ENCODE measurements at places on chromosomes 5 and 9.

- no peak for DNase-seq
Observed at GRCh38 chr5:91272858-91273257, 110.3 kb downstream of the ARRDC3 start.

DNA sequence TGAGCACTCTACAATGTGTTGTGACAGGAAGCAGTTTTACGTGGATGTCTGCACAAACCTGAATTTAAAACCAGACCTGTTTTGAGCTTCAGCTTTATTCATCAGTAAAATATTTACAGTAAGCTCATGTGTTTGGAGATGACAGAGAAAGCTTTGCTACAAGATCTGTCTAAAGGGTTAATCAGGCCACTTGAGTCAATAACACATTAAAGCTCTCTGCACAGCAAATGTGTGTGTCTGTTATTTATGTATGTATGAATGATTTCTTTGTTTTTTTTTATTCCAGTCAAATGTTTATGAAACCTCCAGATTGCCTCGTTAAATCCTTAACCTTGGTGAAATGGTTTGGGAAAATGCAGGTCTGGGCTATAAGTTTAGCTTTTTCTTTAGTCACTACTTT, 77.3 kb upstream of the SREK1 start:
- no peak for DNase-seq

DNA sequence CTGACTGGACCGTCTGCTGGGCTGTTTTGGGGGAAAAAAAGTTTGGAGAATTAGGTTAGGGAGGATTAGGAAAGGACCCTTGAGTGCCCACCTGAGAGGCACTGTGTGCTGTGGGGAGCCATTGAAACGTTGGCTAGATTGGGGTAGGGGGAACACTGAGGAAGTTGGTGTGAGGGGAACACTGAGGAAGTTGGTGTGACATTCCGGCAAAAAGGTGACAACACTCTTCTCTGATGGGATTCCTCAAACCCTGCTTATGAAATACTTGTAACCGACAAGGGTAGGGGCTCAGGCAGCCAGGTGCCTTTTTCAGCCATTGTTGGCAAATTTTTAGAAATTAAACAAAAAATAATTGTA, 1.0 kb downstream of the CYSTM1 start:
- DNase-seq, result no peak

DNA sequence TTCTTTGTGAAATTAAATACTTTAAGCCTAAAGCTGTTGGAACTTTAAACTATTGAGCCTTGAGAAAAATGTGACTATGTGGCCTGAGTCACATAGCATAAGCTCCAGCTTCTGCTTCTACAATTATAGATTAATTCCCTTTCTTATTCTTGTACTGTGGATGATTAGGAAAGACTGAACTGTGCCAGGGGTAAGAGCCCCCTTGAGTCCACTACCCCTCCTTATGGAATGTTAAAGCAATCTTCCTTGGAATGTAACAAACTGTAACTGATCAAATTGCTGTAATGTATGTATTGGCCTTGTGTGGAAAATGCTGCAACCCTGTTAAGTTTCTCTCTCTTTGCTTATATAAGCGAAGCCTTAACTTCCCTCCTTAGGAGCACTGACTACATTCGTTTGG, 273.2 kb downstream of the FAM170A start:
- DNase-seq, result no peak

- no peak for DNase-seq
Observed at GRCh38 chr9:114098021-114098935, 814 bp downstream of the KIF12 start.

DNA sequence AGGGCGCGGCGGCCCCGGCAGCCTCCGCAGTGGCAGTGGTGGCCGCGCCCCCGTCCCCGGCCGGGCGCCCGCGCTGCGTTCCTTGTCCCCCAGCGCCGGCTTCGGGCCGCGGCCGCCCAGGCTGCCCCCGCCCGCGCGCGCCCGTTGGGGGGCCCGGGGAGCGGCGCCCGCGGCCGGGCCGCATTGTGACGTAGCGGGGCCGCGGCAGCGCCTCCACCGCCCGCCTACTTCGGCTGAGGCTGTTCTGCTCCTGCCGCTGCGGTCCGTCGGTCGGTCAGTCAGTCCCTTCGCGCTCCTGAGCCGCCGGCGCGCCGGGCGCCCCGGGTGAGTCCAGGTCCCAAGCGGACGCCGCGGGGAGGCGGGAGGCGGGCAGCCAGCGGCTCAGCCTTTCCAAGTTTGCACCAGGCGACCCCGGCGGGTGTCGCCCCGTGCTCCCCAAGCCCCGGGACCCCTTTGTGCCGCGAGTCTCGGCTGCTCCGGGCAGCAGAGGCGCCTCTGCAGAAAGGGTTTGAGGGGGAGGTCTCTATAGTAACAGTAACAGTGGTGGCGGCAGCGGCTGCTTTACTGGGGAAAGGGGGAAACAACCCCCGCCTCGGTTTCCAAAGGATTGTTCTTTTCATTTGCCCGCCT, at the start of gene SNCAIP:
Gene SNCAIP, plus strand, starts transcription at position 277 of the 630 bp plus-strand sequence. CDS start 78,898 bp downstream, outside the sequence.
- DNase-seq, result no peak

DNA sequence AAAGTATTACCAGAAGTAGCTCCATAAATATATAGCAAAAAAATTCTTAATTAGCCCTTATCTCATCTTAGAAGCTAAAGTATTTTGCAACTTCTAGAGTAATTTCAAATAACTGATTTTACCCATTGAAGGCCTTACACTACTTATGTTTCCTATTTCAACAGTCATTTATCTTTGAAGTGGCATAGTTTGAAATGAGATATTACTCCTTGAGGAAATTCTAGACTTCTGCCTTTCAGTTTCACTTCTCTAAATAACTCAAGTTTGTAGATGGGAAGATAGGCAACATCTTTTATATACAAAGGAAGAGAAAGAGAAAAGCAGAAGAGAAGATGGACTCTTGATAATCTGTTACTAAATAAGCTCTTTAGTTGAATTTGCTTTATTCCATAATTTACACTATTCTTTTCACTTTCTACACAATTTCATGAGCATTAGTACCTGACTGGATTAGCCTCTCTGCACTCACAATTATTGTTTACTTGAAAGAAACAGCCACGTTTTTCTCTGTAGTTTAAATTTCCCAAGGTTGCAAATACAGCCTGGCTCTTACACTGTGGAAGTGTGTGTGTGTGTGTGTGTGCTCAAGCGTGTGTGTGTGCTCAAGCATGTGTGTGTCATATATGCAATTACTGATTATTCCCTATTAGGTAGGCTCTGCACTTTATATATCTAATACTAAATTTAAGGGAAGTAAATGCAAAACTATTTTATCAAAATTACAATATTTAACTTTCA, 60.6 kb upstream of the EMB start:
- no peak for DNase-seq

DNA sequence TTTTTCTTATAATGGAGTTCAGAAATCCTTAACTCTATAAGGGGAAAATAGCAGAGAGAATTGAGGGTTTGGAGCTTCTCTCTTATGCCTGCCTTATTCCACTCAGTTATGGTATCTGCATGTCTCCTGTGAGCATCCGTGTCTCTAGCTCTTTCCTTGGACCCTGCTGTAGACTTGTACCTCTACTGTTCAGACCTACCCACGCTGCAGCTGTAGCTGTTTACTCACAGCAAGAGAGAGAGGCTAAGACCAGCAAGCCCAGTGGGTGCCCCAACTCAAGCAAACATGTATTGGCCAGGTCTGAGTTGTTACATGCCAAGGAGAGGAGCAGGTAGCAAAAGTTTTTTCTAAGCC, 7.1 kb upstream of the PCSK1 start:
- no peak for DNase-seq

GRCh38 chr5:10199692-10200091, 50.0 kb downstream of the ATPSCKMT start:
- DNase-seq, result peak; percentile 28

GRCh38 chr9:38018958-38019602, 49.9 kb downstream of the SHB start:
- DNase-seq, result no peak

DNA sequence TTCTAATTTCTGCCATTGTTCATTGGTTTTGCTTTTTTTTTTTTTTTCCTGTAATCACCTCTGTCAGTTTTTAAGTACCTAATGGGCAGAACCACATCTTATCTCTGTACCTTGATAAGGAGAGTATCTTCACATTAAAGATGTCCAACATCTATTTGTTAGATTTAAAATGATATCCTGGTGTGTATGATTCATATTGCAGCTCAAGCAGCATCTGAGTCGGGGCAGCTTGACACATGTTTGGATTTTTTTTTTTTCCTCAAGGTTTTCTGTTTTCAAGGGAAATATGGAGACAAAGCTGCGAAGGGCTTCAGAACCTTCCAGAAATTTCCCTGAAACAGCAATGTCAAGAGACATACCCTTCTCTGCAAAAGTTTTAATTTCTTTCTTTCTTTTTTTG, 164.7 kb downstream of the DOCK2 start:
- DNase-seq, result no peak

- no peak for DNase-seq
Observed at GRCh38 chr9:98967257-98967656, 23.6 kb downstream of the COL15A1 start.
